ENCODE measurements at places on chromosomes 12 and 14.

- no peak for DNase-seq
These were observed 438.4 kb upstream of the DCN start for GRCh38 chr12:91620992-91621391.

- no peak for DNase-seq
These were observed 1.1 kb downstream of the KMT2D start for GRCh38 chr12:49059299-49060171.

GRCh38 chr14:93343797-93344196 lies 3.2 kb upstream of the COX8C start:
- DNase-seq: no peak

DNA sequence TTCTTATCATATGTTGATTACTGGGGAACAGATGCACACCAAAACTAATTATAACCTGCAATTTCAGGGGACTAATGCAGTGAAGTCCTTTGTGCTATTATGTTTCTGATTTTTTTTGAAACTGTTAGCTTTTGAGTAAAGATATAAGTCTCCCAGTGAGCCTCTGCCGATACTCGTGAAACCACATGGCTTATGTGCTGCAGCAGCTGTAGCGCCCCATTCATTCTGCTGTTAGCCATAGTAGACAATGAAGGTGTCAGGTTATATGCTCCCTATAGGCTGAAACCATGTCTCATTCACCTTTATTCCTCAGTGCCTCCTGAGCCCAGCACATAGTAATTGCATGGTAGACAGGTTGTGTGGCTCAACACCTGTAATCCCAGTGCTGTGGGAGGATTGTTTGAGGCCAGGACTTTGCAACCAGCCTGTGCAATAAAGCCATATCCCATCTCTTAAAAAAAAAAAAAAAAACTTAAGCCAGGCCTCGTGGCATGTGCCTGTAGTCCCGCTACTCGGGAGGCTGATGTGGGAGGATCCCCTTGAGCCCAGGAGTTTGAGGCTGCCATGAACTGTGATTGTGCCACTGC lies 25.0 kb downstream of the GOLGA5 start:
- no peak for DNase-seq
